ENCODE measurements at places on chromosomes 4 and X.

DNA sequence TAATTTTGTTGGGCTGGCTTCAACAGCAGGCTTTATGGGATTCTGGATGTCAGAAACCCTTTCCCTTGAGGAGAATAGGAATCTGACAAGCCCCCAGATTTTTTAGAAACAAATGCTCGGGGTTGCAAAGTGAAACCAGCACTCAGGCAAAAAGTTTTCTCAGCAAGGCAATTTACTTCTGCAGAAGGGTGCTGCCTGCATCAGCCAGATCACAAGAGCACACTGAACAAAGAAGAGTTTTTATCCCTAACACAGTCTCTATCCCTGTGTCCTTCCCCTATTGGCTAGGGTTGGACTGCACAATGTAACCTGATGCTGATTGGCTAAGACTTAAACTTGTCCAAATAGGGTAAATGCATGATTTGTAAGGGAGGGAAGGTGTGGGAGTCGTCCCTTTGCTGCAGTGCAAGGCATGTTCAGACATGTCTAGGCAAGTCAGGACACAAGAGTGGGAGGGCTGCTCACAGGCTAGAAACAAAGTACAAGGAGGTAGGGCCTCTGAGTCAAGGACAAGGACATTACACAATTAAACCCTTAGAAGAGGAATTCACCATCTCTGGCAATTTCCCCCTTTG lies 175.8 kb downstream of the CCNG2 start:
- no peak for DNase-seq

DNA sequence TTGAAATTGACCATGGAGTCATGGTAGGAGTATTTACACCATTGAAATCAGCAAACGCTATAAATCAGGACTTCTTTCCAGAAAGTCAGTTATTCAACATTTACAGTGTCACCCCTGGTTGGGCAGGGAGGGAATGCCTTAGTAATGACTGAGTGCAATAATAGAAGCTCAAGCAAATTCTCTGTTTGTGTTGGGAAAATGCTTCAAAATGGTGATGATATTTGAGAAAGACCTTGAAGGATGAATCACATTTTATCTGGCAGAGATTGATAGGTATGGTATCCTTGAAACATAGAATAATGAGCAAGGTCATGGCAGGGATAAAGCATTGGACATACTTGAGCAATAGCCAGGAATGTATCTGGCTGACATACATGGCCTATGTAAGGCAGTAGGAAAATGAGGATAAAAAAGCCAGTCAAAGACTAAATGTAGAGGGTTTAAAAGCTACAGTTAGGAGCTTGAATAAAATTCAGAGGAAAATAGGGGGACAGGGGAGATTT lies 248.7 kb downstream of the FMR1NB start:
- DNase-seq, result no peak

DNA sequence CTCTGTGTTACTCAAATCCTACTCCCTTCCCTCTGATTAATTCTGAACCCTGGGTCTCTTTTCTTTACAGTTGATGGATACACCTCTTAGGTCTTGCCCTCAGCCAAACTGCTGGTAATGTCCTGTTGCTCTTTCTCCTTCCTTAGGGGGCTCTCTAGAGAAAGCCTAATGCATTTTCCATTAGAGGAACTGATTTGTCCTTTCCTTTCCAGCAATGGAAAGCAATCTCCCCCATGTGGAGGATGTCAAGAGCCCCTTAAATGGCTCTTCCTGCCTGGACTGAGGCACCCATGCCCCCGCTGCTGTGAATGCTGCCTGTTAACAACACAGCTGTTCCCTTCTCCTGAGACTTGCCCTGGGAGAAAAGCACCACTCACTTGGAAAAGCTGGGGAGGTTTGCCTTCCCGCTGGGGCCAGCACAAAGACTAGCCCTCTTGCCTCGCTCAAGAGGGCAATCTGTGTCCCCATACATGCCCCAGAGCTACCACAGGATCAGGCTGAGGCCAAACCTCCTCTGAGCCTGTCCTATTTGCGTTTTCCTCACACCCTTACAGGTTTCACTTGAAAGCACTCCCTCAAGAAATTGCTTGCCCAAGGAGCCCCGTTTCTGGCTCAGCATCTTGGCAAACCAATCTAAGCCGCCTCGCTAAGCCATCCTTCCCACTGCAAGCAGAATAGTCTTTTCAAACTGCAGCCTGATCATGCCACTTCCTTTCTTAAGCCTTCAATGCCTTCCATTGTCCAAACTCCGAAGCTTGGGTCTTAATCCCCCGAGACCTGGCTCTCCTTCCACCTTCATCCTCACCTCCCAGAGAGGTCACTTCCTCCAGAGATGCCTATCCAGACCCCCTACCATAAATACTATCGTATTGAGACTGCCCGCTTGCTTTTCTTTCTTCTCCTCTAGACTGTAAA lies 23.2 kb upstream of the SMIM20 start:
- DNase-seq, result no peak

DNA sequence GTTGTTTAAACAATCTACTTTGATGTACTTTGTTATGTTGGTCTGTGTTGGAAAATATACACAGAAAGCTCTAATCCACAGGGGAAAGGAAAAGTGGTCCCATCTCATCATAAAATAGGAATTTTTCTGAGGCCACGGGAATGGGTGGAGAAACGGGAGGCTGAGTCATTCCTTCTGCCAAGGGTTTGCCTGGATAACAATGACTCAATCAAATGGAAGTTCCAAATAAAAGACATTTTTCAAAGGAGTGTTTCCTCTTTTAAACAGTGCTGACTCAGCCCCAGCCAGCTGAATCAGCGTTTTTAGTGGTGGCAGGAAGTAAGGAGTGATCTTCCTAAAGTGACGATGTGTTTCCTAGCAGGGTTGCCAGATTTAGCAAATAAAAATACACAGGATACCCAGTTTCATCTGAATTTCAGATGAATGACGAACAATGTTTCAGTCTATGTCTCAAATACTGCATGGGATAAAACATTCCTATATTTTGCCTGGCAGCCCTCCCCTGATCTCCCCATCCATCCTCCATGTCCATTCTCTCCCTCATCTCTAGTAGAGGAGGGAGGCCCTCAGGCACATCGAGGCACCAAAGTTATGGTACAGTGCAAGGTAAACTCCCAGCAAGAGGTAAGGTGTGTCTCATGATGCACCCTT lies 345.4 kb upstream of the GATB start:
- no peak for DNase-seq

- no peak for DNase-seq
Observed at GRCh38 chr4:51894059-51894645, 51.2 kb downstream of the DCUN1D4 start.

- DNase-seq, result no peak
Observed at GRCh38 chr4:105871997-105872396, 23.3 kb upstream of the NPNT start.

DNA sequence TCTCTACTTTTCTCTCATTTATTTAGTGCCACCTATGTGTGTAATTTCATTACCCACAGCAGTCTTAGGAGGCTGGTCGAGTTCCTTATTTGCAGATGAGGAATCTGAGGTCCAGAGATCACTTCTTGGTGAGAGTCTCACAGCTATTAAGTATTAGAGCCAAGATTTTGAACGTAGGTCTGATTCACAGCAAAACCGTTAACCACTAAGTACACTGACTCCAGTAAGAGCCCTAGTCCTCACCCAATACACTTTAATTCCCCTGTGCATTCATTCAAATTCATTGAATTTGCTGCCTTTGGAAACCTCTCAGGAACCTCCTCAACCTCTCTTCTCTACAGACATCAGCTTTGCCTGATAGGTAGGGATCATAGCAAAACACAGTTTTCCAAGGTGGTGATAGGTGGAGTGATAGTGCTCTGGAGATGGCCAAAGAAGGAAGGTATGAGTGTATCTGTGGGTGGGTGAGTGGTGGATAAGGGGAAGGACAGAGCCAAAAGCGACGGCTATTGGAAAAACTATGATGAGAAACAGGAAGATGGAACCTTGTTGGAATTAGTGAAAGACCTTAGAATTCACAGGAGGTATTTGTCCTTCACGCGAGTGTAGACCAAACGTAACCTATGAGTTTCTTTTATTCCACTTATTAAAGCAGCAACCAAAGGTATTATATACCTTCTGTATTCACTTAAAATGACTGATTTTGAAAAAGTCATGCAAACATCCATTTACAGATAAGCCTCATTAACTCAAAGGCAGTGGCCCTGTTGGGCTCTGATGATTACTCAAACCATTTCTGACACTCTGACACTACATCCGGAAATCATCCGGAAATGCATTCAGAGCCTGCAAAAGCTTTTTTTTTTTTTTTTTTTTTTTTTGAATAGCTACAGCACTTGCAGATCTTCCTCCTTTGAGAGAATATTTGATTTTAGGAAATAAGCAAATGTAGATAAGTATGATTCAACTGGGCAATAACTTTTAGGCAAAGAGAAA lies 6.3 kb downstream of the FMR1 start:
- no peak for DNase-seq

DNA sequence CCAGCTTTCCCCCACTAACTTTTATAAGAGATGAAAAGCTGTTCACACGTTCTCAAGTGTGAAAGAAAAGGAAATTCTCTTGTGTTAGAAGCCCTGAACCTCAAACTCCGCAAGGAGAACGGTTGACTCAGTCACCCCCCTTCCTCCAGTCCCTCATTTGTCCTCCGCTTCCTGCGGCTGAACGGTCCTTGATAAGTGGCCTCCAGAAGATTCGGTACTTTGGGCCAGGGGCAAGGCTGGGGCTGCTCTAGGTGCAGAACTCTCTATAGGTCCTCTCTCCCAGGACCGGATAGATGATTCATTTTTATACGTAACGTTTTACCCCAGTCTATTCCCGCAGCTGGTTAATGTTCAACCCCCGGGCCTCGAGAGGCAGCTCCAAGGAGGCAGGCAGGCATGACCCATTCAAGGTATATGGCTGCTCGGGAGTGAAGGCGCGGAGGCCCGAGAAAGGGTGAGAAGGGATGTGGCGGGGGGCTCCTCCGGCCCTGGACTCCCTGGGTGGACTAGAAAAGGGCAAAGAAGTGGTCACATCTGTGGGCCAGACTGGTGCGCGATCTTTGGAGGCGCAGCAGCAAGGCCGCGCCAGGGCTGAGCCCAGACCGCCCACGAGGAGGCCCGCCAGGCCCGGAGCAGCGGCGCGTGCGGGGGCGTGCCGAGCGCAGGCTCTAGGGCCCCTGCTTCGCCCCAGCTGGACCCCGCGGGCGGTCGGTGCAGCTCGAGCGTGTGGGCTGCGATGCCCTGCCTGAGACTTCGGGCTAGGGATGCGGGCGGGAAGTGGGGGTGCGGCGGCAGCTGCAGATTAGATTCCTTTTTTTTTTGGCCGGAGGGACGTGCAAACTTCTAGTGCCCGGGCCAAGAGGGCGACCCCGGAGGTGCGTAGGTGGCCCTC lies 11.7 kb downstream of the PITX2 start:
- no peak for DNase-seq

GRCh38 chr4:158523990-158524535 lies 2.4 kb downstream of the RXFP1 start:
- DNase-seq, result no peak

DNA sequence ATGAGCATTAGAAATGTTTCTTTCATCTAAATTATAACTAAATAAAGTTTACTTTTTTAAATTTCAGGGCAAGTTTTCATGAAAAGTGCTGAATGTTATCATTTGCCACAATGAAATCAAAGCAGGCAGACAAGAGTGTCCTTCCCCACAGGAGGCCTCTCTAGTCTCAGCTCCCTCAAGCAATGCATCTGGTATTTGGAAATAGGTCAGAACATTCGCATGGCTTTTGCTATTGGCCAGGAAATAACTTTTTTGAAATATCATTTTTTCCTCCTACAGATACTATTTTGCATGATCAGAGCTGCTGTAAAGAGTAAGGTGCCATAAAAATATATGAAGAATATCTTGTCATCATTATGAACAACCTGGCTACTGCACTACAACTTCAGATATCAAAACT lies 41.1 kb downstream of the MAD2L1 start:
- DNase-seq, result no peak

- no peak for DNase-seq
Observed at GRCh38 chr4:96670381-96670780, 830.5 kb downstream of the PDHA2 start.

GRCh38 chr4:94548571-94548970 lies 96.8 kb downstream of the PDLIM5 start:
- DNase-seq, result no peak

DNA sequence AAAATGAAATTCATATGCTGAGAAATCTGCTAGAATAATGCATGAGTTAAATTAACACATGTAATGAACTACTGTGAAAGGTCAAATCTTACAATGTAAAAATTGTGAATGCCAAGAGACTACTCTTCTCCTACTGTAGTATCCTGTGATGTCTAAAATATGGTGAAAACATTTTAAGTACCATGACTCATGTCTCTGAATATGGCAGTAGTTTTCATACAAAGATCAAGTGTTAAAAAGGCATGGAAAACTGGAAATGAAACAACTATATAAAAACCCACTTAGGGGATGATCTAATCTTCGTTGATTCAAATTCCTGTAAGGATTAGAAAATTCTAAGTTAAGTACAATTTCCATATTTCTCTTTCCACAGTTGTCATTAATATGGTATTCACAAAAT lies 221.3 kb downstream of the PPP3CA start:
- no peak for DNase-seq

GRCh38 chr4:102789317-102789717 lies 28.5 kb upstream of the MANBA start:
- DNase-seq, result no peak

GRCh38 chrX:6465756-6466155 lies 69.2 kb downstream of the VCX3A start:
- DNase-seq, result no peak

GRCh38 chr4:7160951-7161440 lies 31.3 kb upstream of the SORCS2 start:
- no peak for DNase-seq

DNA sequence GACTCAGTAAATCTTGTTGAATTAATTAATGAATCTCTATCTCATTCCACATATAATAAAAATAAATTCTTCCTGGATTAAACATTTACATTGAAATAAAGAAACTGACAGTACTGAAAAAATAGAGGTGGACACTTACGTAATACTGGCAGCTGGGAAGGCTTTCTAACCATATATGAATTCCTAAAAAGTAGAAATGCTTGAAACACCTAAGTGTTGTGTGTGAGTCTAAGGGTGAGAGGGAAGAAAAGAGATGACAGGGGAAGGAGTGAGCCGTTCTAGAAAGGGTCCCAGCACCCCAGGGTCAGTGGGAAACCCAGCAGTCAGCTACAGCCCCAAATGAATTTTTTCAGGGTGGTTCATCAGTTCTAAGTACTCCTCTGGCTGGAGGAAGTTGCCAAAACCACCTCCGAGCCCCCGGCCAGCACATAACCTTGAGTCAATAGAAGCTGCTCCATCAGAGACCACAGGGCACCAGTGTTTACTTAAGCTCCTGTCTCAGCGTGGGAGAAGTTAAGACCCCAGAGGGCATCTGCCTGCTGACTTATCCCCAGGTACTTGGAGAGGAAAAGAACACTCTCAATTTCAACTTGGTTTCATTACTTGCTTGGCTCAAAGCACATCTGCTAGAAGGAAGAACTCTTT lies 18.3 kb downstream of the GAB3 start:
- DNase-seq, result no peak

DNA sequence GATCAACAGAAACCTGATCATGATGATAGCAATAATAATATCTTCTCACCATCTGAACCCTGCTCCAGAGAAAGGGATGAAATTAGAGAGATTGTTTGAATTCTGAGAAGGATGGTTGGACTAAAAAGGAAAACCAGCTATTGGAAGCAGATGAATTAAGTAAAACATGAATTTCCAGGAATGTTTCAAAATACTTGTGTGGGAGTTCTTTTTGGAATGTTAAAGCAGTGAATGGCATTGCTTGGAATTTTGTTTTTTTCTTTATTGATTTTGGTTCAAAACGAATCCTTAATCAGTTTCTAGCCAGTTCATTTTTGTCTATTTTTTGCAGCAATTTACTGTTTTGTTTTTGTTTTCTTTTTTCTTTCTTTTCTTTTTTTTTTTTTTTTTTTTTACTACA lies 150.3 kb downstream of the NHS start:
- no peak for DNase-seq

GRCh38 chr4:40613456-40613855 lies 16.2 kb downstream of the RBM47 start:
- DNase-seq, result no peak

Data from stimulated activated CD4-positive, alpha-beta T cell treated with anti-CD3 and anti-CD28 coated beads, TNF-alpha, amount 100 ng/mL, for 24 hours (primary cell).